ENCODE measurements at places on chromosomes 16 and 17. TPM values are rescaled to one million over a fixed set of nuclear protein-coding genes. Genes with fewer than 3 reads are reported as not detected.

GRCh38 chr17:72614871-72615626, 477.4 kb downstream of the SLC39A11 start:
- no peak for ATAC-seq

DNA sequence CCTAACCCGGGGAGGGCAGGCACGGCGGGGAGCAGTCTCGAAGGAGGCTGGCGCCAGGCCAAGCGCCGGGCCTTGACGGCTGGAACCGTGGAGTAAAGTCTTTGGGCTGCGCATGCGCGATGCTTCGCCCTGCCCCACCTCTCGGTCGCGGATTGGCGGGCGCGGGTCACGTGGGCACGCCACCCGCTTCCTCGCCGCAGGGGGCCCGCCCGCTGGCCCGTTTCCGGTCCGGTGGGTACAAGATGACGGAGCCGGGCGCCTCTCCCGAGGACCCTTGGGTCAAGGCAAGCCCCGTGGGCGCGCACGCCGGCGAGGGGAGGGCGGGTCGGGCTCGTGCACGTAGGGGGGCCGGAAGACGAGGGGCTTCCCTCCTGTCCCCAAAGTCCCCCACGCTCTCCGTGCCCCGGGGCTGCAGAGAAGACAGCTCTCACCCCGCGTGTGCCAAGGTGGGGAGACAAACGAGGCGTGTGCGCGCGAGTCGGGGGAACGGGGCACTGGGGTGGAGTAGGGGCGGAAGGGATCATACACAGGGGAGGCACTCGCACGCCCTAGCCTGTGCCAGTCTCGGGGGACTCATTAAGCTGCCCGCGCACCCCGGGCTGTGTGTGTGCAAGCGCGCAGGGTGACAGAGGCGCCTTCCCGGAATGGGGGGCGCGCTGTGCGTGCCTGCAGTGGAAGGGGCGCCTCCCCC, at the start of gene MLX:
MLX (plus strand) TSS at position 218 of the 691 bp plus-strand sequence; CDS start at position 243, 25 bp downstream.
- peak; percentile 82 for ATAC-seq

DNA sequence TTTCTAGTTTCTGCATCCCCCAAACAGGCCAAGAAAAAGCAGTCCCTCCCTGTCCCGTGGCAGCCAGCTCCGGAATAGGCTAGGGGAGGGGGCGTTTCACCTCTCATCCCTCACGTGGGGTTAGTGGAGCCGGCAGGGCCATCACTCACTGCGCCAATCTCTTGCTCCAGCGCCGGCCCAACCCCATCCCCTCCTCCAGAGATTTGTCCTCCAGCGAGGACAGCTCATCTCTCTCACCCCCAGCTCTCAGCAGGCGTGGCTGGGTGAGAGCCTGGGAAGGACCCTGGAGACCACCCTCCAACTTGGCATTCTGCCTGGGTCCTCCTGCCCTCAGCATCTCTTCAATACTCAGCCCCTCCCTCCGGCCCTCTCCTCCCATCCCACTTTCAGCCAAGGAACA, 74.1 kb downstream of the TMEM132E start:
- ATAC-seq: no peak

GRCh38 chr17:29749045-29749825, 126.5 kb upstream of the CORO6 start:
- peak; percentile 37 for ATAC-seq

GRCh38 chr17:56640116-56640515, 46.6 kb downstream of the NOG start:
- ATAC-seq: no peak

- no peak for ATAC-seq
Measured at GRCh38 chr16:3256866-3257465, 533 bp upstream of the MEFV start.

DNA sequence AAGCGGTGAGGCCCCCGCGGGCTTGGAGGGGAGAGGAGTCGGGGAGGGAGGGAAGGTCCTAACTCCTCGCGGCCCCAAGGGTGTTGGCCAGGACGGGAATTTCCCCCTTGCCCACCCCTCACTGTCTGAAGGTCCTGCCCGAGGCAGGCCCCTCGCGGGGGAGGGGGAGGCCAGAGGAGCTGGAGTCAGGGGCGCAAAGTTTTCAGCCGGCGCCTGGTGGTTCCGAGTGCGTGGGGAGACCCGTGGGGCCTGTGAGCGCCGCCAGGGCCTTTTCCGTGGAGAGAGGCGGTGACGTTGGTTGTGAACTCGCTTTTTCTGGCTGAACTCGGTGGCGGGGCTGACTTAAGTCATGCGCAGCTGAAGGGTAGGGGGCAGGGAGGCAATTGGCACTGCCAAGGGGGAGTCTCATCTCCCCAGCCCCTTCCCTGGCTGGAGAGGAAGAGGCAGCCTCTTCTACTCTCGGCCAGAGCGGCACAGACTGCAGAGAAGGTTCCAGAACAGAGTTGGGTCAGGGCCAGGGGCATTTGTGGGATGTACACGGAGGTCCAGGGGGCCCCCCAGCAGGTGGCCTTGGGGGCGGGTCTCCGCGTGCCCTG, 1.5 kb downstream of the CACNA1H start:
- ATAC-seq: no peak

DNA sequence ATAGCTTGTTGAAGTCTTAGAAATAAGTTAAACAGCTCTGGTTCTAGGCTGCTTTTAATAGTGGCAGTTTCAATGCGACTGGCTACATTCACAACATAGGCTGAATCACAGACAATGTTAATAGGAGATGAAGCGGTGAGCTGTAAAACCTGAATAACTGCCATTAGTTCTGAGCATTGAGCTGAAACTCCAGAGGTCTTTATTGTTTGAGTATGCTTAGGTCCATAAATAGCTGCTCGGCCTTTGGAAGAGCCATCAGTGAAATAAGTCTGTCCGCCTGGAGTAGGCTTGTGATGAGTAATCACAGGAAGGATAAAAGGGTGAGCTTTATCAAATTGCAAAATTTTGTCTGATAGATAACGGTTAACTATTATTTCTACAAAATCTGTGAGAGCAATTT, 9.4 kb upstream of the ZNF689 start:
- peak; percentile 45 for ATAC-seq

- no peak for ATAC-seq
Measured at GRCh38 chr16:11280616-11281522, at the start of gene PRM1. PRM1 (minus strand) TSS chr16:11281330; CDS start chr16:11281238, 92 bp downstream.

- no peak for ATAC-seq
Measured at GRCh38 chr17:7884581-7885366, 3.8 kb upstream of the CHD3 start.

- no peak for ATAC-seq
Measured at GRCh38 chr16:8957063-8957397, 6.7 kb downstream of the USP7 start.

- ATAC-seq: no peak
Measured at GRCh38 chr16:11679250-11679649, 11.0 kb downstream of the SNN start.

GRCh38 chr16:2328428-2328827, 12.1 kb downstream of the ABCA3 start:
- ATAC-seq: no peak

- ATAC-seq: no peak
Measured at GRCh38 chr17:58084317-58084981, 1.2 kb downstream of the DYNLL2 start.

DNA sequence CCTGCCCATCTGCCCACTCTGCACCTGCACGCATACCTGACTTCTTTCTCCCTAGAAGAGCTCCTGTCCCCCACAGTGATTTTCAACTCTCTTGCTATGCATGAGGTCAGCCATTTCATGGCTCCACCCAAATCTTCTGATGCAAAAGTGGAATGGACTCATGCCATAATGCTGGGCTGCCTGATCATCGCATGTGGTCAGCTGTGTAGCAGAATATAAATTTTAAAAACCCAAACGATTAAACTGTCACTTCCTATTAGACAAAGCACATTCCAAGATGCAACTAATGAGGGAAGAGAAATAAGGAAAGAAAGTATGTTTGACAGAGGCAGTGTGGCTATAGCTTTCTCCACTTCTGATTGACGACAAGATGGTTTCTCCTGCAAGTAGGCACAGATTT, 26.1 kb downstream of the GRIN2A start:
- ATAC-seq: no peak

DNA sequence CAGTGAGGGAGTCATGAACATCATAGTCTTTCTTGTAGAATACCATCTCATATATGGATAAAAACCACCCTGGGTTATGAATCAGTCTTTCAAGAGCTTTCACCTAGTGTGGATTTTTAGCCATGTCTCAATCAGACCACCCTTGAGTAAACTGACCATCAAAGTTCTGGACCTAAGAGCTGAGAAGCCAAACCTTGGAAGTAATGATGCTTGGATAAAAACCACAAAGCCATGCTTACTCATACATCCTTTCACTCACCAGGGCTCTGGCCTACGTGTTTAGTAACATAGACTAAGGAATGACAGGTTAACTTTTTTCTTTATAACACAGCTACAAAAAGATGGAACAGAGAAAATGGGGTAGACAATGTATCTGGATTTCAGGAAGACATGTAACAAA, 167.2 kb downstream of the STX8 start:
- no peak for ATAC-seq

DNA sequence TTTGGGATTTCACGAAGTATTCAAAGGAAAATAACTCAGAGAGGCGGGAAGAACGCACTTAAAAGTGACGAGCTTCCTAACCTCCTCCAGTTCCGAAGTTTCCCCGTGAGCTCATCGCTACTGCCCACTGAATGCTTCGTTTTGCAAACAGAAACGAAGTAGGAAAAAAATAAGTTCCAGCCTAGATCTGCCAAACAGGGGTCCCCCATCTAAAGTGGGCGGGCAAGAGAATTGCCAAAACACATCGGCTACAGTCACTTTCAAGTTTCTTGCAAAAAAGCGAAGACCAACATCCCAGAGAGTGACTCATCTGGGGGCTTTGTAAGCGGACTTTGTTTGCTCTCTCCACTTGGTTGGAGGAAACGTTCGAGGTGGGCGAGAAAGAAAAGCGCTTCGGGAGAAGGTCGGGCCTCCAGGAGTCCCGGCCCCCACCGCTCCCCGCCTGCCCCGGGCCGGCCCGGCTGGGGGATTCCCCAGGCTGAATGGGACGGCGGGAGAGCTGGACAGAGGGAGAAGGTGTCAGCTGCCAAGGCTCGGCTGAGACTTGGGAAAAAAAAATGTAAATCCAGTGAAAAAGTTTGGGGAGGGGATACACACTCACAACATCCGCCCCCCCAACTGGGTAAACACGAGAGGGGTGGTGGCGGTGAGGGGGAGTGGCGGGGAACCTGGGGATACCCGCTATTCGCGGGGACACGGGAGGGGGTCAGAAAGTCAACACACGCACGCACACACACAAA, 1.0 kb downstream of the VEZF1 start:
- peak; percentile 25 for ATAC-seq

- no peak for ATAC-seq
Measured at GRCh38 chr16:11310997-11311561, 29.9 kb upstream of the PRM1 start.

GRCh38 chr17:47813077-47813476, 8.5 kb downstream of the OSBPL7 start:
- ATAC-seq: no peak

E4F1 gene
- total RNA-seq: 23.7 TPM

MYH1 gene
- not detected for total RNA-seq

WFIKKN1 gene
- total RNA-seq: 0.37 TPM

ERI2 gene
- total RNA-seq: 19.1 TPM

RASL10B gene
- 13.2 TPM for total RNA-seq

MFSD11 gene
- total RNA-seq: 26.7 TPM

PRPSAP1 gene
- total RNA-seq: 30.3 TPM

NPIPA3 gene
- total RNA-seq: 1.4 TPM

TEX19 gene
- 0.26 TPM for total RNA-seq
